ENCODE measurements at places on chromosomes 7 and 10. TPM values are rescaled to one million over a fixed set of nuclear protein-coding genes. Genes with fewer than 3 reads are reported as not detected.
A peak's percentile ranks its signal among the peaks of the same experiment; 100 is the strongest.

GRCh38 chr10:127102176-127102575 is 94.2 kb downstream of the INSYN2A start:
- DNase-seq: no peak

GRCh38 chr7:115471891-115472290 is 550.0 kb downstream of the MDFIC start:
- DNase-seq: peak; percentile 50

GRCh38 chr7:135386181-135386580 is 123.7 kb downstream of the CNOT4 start:
- no peak for DNase-seq

NEUROD6 gene
- total RNA-seq: not detected

EN2 gene
- total RNA-seq: not detected

- no peak for DNase-seq
These were observed 98.5 kb downstream of the GNAI1 start for GRCh38 chr7:80232979-80233724.

DNA sequence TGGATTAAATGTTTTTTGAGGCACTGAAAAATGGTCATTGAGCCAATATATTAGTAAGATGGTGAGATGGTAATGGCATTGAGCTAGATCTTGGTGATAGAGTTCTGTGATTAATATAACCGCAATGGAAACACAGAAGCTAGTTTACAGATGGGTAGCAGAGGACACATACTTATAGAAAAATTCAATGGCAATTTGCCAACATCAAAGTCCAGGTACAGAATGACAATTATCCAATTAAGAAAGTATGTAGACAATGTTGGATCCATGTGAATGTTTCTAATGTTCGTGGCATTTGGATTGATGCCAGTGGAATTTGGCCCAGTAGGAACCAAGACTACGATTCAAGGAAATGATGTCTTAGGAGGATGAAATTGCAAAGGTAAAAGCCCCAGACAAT is 187.8 kb downstream of the GNAT3 start:
- peak; percentile 87 for DNase-seq

DNA sequence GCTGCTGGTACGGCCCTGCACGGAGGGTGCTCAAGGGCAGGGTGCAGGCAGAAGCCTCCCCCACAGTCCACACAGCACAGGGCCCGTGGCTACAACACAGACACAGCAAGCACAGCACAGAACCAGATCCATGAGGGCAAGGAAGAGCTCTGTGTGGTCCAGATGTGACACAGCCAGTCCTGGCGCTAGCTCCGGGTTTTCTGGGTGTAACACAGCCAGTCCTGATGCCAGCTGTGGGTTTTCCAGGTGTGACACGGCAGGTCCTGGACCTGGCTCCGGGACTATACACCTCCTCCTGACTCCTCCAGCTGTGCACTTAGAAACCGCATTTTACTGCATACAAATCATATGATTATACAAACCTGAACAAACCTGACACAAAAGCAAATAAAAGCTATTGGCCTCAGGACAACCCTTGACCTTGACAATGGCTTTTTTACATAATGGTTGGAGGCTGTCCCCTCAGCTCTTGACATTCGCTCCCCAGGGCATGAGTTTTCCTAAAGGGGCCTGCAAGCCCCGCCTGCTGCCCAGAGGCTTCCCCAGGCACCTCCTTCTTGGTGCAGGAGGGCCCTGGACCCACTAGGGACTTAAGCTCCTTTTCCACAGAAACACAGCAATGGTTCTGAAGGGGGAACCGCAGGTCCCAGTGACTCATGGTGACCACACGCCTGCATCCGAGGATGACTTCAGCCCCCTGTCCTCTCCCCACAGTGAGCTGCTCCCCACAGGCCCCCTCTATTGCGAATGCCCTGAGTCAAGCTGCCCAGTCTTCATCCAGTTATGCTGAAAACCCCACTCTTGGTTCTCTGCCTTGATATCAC is 209.6 kb downstream of the PTPRN2 start:
- DNase-seq: no peak

- DNase-seq: no peak
These were observed 5.5 kb upstream of the CACUL1 start for GRCh38 chr10:118760265-118760664.

GRCh38 chr10:22491931-22492615 is 146.8 kb downstream of the SPAG6 start:
- no peak for DNase-seq
